HAP-1 (cell line): ENCODE measurements at places on chromosomes 16 and 17.

- DNase-seq, result no peak
Observed at GRCh38 chr16:12874186-12874585, 27.2 kb upstream of the SHISA9 start.

GRCh38 chr16:83253521-83253920, 554.3 kb upstream of the HSBP1 start:
- DNase-seq, result no peak

DNA sequence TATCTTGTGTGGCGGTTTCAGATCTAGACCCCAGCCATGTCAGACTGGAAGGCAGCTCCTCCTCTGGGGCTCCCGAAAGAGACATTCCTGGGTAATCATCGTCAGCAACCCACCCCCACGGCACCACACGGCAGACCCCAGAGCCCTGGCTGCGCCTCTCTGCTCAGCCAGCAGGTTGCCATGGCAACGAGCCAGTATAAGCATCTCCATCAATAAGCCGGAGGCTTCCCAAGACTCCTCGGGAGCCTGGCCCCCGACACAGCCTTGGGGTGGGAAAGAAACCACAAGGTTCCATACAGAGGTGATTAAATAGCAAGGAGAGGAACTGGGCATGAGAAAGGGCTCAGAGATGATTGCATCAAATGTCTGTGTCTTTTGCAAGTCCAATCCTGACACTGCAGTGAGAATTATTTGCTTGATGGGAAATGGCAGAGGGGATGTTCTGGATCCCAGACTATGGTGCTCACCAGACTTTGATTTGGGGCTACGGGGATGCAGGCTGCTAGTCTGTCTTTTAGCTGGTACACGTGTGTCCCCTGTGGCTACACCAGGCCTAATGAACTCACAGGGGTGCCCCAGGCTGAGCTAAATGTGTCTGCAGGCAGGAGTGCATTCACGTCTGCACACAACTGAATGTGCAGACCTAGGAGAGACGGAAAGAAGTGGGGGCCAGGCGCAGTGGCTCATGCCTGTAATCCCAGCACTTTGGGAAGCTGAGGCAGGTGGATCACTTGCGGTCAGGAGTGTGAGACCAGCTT, 320.5 kb upstream of the TNRC6C start:
- no peak for DNase-seq

- DNase-seq, result no peak
Observed at GRCh38 chr17:75181608-75182318, 996 bp downstream of the SUMO2 start.

DNA sequence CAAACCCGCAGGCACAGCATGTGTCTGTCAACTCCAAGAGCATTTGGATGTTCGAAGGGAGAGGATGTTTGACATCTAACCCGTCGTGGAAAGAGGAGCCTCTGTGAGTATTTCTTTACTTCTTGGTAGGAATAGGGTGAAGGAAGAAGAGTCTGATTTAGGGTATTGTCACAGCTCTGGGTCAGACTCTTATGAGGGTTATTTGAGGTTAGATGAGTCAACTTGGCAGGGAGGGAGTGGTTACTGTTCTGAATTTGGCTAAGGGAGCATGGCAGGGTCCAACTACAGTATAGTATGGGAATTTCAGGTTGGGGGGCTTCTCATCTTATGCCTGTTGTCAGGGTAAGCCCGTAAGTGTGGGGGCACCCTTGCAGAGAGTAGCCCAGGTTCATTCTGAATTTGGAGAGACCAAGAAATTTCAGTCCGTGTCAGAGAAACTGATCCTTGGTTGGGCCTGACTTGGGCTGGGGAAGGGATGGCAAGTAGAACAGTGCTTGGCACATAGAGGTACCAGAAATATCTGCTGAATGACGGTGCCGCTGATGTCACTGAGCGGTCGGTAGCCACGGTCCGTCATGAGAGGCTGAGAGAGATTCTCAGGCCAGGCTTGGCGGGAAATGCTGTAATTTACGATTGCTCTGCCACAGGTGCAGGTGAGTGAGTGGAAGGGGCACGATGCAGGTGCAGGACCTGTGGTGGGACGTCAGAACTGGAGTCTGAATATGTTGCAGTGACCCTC, 43.2 kb downstream of the MYH3 start:
- DNase-seq, result no peak

- DNase-seq, result no peak
Observed at GRCh38 chr16:19295393-19295792, 9.9 kb downstream of the CLEC19A start.

DNA sequence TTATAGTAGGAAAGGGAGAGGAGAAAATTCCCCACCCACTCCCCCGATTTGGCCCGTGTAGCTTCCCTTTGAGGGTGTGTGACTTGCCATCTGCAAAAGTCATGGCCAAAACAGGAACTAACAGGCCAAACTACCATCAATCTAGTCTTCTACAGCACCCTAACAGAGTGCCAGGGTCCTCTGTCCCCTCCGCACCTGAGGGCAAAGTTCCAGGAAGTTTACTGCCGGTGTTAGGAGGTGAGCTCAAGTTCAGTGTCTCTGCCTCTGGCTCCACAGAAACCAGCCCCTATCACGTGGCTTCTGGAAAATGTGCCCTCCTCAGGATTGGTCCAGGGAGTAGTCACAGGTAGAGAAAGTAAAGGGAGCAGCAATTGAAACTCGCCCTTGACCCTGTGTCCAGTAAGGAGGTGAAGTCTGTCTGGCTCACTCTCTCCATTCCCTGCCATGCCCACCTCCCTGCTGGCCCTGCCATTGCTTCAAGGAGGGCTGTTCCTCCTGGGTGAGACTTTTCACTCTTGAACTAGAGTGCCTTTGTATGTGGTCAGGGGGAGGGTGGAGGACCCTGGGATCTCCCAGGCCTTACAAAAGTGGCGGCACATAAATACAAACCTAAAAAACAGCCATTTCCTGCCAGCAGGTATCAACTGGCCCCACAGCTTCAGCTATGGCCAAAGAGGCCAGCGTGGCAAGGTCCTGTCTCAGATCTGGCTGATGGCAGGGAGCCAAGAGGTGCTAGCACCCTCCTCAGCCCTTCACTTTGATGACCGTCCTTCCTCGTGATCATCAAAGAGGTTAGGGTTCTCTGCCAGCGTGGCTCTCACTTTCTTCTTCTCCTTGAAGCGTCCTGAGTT, 5.3 kb downstream of the PRR15L start:
- no peak for DNase-seq

- DNase-seq, result no peak
Observed at GRCh38 chr16:75023009-75023408, 24.2 kb downstream of the ZNRF1 start.

- DNase-seq, result no peak
Observed at GRCh38 chr17:65388911-65389310, 172.5 kb downstream of the AXIN2 start.

- DNase-seq, result no peak
Observed at GRCh38 chr17:18332909-18333489, 17.9 kb downstream of the SMCR8 start.

DNA sequence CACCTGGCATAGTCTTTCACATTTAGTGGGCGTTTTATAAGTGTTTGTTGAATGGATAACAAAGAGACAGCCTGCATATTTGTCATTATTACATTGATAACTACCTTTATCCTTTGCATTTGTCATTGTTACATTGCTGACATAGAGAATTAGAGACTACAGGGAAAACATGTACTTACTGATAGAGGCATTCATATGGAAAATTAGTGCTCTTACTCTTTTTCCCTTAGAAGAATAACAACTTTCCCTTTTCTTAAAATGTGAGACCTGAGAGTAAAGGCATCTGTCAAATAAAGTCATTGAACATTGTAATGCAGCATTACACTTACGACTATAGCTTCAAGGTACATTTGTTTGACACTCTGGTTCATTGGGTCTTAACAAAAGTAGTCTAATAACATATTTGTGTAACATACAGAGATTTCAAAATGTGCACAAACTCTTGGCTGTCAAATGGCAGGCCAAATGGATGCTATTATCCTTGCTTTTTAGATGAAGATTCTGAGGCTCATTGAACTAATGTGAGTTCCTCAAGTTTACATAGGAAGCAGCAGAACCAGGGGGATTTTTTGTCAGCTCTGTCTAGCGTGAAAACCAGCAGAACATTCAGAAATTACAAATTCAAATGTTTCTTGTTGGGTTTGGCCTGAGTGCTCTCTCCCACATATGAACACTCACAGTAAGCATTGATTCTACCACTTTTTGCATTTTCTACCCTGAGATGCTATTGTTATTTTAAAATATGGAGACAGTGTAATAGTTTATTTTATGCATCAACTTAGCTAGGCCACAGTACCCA, 28.5 kb downstream of the SMIM36 start:
- DNase-seq, result peak; percentile 99

GRCh38 chr16:88993946-88994600, 17.1 kb upstream of the CBFA2T3 start:
- no peak for DNase-seq

DNA sequence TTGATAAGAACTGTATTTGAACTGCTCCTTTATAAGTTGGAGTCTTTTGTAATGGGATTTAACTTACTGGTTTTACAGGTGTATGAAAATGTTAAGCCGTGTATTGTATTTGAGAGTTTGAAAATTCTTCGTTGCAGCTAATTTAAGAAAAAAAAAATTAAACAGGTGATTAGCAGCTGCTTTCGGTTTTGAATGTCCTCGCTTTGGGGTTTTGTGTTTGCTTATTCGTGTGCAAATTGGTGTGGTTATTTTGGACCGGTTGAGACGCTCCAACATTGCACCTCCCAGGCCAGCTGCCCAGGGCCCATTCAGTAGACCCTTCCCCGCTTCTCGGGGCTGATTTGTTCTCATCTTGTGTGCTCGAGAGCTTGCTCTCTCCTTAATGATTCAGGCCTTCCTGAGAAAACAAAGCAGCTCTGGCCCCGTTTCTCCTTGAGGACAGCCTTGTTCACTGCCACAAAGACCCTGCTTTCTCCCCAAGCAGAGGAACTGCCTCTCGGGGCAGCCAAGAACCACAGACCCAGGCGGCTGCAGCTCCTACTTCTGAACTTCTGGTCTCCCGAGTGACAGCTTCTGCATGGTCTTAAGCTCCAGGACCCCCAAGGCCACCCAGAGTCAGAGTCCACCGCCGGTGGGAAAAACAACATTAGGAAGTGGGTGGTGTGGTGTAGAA, 100.5 kb downstream of the MSI2 start:
- peak; percentile 99 for DNase-seq

GRCh38 chr17:27519550-27519949, 63.3 kb downstream of the KSR1 start:
- no peak for DNase-seq

DNA sequence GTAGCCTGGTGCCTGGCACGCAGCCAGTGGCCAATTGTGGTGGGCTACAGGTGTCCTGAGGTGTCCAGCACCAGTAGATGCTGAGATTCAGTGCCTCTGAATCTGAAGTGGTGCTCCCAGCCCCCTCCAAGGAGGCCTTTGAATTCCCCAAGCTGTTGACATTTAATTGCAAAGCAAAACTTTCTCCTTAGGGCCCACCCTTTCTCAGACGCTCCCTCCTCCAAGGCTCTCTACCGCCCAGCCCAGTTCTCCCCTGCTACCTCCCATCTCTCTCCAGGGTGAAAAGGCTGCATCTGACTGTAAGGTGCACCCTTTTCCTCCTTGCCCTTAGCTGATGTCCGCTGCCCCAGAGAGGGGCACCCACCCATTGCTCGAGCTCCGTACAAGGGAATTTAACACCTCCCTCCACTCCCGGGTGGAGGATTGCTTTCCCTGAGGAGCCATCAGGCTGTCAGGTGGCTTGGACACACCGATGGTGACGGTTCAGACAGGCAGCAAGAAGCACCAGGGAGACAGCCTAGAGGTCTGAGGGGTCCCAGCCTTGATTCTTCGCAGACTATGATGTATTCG, 1.7 kb downstream of the BEAN1 start:
- no peak for DNase-seq

- peak; percentile 40 for DNase-seq
Observed at GRCh38 chr17:6641247-6641863, 495 bp downstream of the TXNDC17 start.

DNA sequence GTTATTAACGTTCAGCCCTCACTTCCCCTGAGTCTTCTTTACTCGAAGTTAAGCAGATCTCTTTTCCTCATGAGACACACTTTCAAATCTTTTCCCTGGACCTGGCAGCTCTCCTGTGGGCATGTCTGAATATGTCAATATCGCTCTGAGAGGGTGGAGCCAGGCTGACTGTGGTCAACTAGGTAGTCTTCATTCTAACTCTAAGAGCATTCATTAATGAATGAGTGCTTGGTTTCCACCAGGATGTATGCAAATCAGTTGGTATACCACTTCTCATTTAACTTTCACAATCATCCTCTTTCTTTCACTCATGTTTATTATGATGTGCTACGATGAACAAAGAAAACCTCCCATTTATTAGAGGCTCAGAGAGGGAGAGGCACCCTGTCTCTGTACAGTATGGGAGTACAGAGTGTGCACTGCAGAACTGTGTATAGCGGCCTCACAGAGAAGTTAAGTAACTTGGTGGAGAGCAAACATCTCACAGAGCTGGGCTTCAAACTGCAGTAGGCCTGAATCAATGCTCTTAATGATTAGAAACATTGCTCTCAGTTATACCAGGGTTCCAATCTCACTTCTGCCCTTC, 39.9 kb downstream of the OTOA start:
- no peak for DNase-seq

- no peak for DNase-seq
Observed at GRCh38 chr16:8753416-8754054, 43.9 kb downstream of the TMEM186 start.

- DNase-seq, result peak; percentile 52
Observed at GRCh38 chr16:180101-180675, at the start of gene HBQ1. Gene HBQ1 (plus strand): TSS chr16:180459. CDS start chr16:180487, 28 bp downstream.

DNA sequence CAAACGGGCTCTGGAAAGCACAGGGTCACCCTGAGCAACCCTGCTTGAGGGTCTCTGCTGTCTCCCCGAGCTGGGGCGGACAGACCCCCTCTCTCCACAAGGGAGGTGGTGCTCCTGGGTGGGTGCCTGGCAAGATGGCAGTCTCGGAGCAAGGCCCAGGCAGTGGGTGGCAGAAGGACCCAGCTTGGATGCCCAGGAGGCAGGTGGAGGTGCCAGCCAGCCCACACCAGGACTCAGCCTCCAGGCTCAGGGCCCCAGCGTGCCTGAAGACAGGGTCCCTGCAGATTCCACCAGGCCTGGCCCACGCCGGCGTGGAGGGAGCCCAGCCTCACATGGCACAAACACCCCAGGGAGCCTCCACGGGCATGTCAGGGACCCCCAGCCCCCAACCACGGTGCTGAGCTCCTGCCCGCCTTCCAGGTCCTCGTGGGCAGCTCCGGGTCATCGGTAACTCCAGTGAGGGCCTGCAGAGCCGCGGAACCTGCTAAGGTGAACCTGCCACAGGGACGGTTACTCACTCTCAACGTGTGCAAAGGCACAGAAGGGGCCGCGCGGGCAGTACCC, 20.8 kb downstream of the UNKL start:
- no peak for DNase-seq

DNA sequence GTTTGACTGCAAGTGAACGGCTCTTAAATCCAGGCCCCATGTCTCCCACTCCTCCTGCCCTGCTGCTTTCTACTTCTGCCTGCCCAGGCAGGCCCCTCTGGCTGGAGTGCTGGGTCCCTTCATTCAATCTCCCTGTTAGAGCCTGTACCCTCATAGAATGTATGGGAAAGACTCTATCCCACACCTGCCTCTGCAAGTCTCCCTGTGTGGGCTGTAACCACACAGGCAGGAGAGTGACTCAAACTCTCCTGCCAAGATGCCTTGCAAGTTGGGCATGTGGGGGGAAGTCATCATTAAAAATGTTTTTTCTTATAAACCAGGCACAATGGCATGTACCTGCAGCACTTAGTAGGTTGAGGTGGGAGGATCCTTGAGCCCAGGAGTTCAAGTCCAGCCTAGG, 77.5 kb downstream of the PLXDC1 start:
- no peak for DNase-seq
